ENCODE measurements at places on chromosomes 3 and 15.

GRCh38 chr3:126156468-126156867 lies 23.9 kb downstream of the ALDH1L1 start:
- DNase-seq = no peak

DNA sequence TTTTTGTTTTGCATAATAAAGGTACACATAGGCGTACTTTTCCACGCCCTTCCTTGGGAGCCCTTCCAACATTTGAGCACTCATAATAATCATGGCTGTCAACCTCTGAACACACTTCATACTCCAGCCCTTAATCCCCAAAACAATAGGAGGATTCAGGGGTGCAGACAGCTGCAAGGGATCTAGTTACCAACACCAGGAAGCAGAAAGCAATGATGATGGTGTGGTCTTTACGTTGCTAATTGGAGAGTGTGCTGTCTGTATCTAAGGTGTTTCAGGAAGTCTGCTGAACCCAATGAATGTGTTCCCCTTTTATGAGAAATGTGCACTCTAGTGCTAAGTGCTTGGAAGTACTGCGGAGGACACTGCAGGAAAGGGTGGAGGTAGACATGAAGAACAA lies 60.3 kb upstream of the PDZRN3 start:
- no peak for DNase-seq

- no peak for DNase-seq
These were observed 156.8 kb downstream of the FOXB1 start for GRCh38 chr15:60160909-60161308.

- no peak for DNase-seq
These were observed 4.6 kb upstream of the DENND4A start for GRCh38 chr15:65796610-65797078.

- DNase-seq = no peak
These were observed 831.7 kb downstream of the CADM2 start for GRCh38 chr3:85790445-85791030.

- no peak for DNase-seq
These were observed 398.3 kb downstream of the MFSD1 start for GRCh38 chr3:159200176-159200575.

- DNase-seq = no peak
These were observed 36.8 kb downstream of the TMEM40 start for GRCh38 chr3:12722226-12722625.

GRCh38 chr3:102174312-102174712 lies 260.5 kb upstream of the ZPLD1 start:
- no peak for DNase-seq
